ENCODE measurements at places on chromosomes 16 and 17. TPM values are rescaled to one million over a fixed set of nuclear protein-coding genes. Genes with fewer than 3 reads are reported as not detected.

SPATA32 gene
- under 0.01 TPM for total RNA-seq

ETV4 gene
- 2.7 TPM for total RNA-seq

CES5A gene
- not detected for total RNA-seq

SOST gene
- not detected for total RNA-seq

SLC52A1 gene
- under 0.01 TPM for total RNA-seq

CACNG3 gene
- total RNA-seq: not detected

MTMR4 gene
- 33.7 TPM for total RNA-seq

AIPL1 gene
- total RNA-seq: not detected

KRTAP4-4 gene
- not detected for total RNA-seq

YBX2 gene
- not detected for total RNA-seq

IRX3 gene
- total RNA-seq: 1.2 TPM

TOX3 gene
- not detected for total RNA-seq

ZFP3 gene
- 1.7 TPM for total RNA-seq

PDILT gene
- not detected for total RNA-seq

CCL8 gene
- not detected for total RNA-seq

ACSM2A gene
- total RNA-seq: not detected

KRTAP4-3 gene
- not detected for total RNA-seq

TPSAB1 gene
- not detected for total RNA-seq

TNRC6A gene
- 41.8 TPM for total RNA-seq

FAM20A gene
- total RNA-seq: not detected

MT1X gene
- 13.8 TPM for total RNA-seq

TOP2A gene
- total RNA-seq: 33.9 TPM

CD300H gene
- total RNA-seq: not detected

TBC1D3I gene
- total RNA-seq: under 0.01 TPM

NOTUM gene
- total RNA-seq: under 0.01 TPM

All from endothelial cell of coronary artery (primary cell).